Activated CD4-positive, CD25-positive, alpha-beta regulatory T cell treated with anti-CD3 and anti-CD28 coated beads, Interleukin-2, amount 50 U/mL, for 24 hours (primary cell): ENCODE measurements at places on chromosomes 1 and 21.

DNA sequence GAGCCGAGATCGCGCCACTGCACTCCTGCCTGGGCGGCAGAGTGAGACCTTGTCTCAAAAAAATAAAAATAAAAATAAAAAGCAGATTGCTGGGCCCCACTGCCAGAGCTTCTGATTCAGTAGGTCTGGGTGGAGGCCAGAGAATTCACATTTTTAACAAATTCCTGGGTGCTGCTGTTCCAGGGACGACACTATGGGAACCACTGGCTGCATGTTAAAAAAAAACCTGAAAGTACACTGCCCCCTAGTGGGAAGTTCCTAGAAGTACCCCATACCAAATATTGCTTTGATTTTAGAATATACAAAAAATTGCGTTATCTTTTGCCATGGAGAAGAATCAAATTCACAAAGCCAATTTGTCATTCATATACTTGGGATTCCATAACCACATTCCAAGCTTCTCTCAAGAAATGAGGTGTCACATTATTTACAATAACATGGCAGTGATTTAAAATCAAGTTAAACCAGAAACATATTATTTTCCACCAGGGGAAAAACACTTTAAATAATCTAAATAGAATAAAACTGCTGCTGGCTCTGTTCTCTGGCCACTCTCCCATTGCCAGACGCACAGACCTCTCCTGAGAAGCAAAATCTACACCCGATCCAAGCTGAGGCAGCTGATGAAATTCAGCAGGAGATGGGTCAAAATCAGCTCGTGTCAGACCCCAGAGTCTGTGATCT lies 27.4 kb downstream of the SYF2 start:
- ATAC-seq, result no peak

- ATAC-seq, result no peak
These were observed 229.1 kb downstream of the S1PR1 start for GRCh38 chr1:101465941-101466340.

DNA sequence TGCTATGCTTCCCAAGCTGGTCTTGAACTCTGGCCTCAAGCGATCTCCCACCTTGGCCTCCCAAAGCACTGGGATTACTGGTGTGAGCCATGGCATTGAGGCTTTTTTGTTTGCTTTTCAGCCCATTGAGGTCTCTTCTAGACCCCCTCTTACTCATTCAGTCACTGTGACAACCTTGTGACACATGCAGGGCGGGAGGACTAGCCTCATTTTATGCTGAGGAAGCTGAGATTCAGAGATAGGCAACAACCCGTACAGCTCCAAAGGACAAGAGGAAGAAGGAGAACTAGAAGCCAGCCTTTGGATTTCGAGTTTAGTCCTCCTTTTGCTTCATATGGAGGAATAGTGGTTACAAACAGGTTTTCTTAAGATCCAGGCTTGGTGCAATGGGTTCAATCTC lies 83.9 kb upstream of the WDR26 start:
- ATAC-seq, result no peak

DNA sequence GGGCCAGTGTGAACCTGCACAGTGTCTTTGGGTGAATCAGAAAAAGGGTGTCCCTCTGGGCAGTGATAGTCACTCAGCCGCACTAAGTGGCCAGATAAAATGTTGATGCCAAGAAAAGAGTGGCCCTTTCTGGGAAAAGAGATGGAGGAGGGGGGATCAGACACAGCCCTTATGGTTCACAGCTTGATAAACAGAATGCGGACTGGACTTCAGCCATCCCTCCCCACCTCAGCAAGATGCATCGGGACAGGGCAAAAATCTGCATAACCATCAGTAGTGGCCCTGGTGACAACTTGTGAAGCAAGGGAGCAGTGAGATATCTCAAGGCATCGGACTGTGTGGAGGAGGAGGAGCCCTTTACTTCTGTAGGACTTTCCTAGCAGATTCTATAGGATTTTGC lies 353.8 kb upstream of the PLXNA2 start:
- ATAC-seq, result no peak

GRCh38 chr1:154750681-154751665 lies 119.1 kb downstream of the KCNN3 start:
- no peak for ATAC-seq

DNA sequence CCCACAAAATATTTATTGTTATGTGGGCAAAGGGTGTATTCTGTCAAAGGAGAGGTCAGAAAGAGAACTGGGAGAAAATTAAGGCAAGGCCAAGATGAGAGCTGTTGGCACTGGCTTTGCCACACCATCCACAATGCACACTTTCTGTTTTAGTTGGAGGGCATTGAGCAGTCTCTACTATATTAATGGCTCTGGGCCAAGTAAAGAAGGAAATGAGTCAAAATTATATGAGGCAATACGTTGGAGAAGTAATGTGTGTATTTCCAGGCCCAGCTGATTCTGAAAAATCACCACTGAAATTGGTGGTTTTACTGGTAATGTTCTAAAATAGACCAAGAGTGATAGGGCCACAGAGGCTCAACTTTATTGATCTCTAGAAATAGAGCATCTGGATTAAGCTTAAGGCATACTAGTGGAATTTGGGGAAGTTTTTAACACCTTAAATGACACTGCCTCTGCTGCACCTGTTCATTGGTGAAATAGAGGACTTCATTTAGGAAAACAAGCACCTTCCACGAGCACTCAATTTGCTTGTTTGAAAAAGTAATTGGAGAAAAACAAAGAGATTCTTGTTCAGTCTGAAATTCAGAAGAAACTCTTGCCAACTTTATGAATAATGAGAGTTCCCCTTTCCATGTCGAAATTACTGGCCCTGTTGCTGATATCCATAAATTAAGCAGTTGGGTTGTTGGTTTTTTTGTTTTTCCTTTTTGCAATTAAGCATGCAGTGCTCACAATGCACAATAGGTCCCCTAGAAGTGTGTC lies 424.9 kb downstream of the ADGRL2 start:
- ATAC-seq, result no peak
